ENCODE measurements at places on chromosomes 2 and 18.

GRCh38 chr2:60502144-60502543, 51.3 kb downstream of the BCL11A start:
- no peak for DNase-seq

- DNase-seq, result no peak
These were observed 94.0 kb downstream of the NYAP2 start for GRCh38 chr2:225493420-225494099.

- DNase-seq, result no peak
These were observed 55.3 kb upstream of the SETBP1 start for GRCh38 chr18:44625386-44625785.

GRCh38 chr2:240685771-240686371, 3.2 kb upstream of the AQP12B start:
- no peak for DNase-seq

DNA sequence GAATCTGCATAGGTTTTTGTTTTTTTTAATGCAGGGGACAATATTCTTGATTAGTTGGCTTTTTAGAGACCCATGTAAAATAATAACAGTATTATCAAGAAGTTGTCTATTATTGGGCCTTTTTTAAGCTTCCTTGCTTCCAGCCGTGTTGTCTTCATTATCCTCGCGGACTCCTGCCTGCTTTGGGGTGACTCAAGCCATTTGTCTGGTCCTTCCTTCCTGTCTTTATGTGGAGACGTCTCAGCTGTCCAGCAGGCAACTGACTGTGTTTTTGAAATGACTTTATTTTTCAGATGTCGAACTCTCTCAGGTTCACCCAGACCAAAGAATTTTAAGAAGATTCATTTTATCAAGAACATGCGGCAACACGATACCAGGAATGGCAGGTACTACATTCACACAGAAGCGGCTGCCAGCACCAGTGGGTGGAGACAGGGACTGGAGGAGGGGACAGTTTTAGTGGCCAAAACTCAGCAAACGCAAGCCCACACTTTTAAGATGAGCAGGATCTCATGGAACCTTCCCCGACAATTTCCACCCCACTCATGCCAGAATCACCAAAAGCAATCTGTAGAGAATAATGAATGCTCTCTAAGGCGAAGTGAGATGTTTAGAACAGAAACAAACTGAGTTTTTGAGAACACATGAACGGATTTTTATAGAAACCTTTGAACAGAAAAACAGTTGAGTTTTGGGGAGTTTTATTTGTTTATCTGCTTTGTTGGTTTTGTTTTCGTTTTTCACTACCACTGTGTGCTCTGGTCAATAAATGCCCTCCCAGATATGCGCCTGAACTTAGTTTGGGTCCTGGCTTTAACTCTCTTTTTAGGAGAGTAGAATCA, 59.1 kb downstream of the CABLES1 start:
- no peak for DNase-seq

DNA sequence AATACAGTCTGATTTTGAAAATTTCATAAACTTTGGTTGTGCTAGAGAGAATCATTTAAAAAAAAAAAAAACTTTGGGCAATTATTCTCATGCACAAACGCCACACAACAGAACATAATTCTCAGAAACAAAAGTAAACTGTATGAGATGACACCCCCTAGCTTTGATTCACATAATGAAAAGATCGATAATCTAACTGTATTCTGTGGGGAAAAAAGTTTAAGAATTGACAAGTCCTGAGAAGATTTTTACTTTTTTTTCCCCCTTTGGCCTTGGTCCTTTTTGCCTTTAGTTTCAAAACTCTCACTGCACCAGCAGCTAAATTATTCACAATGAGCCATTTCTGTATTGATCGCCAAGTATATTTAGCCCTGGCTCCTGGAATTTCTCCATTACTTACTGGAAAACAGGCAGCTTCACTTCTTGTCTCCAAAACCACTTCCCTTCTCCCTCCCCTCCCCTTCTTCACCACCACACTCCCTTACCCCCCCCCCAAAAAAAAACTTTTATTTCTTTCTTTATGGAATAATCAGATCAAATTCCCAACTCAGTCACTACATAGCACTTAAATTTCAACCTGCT, 2.0 kb downstream of the IKZF2 start:
- no peak for DNase-seq

DNA sequence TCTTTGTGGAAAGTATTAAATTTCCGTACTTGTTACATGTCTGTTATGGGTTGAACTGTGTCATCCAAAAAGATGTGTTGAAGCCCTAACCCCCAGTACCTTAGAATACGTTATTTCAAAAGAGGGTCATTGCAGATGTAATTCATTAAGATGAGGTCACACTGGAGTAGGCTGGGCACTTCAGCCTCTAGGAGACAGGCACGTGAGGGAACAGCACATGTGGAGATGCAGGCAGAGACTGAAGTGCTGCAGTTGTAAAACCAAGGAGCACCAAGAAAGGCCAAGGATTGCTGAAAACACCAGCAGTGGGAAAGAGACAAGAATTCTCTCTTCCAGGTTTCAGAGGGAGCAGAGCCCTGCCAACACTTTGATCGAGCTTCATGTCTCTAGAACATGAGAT, 4.6 kb upstream of the RHBDD1 start:
- DNase-seq, result no peak

- DNase-seq, result no peak
These were observed 94.1 kb downstream of the ANKRD44 start for GRCh38 chr2:197216361-197216979.

GRCh38 chr18:78071776-78072175, 822.1 kb downstream of the GALR1 start:
- DNase-seq, result no peak

GRCh38 chr2:179429597-179429996, 165.0 kb upstream of the SESTD1 start:
- DNase-seq, result no peak

GRCh38 chr18:53795610-53796009, 428.9 kb downstream of the MBD2 start:
- no peak for DNase-seq

DNA sequence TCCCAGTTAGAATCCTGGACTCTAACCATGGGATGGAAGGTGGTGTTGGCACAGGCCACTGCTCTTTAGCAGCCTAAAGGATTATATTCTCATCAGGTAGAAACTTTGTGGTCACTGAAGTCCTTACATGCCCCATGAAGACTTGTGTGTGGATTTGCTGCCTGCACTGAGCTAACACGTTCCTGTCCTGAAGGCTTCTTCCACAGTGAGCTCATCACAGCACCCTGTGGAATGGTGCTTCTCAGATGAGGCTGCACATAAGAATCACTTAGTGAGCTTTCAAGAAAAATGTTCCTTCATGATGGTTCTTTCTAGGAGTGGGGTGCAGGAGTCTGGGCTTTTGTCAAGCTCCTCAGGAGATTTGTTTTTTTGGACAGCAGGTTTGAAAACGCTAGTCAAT, 26.8 kb downstream of the STAMBP start:
- DNase-seq, result no peak

- DNase-seq, result no peak
These were observed 44.8 kb upstream of the UPP2 start for GRCh38 chr2:158056875-158057274.

GRCh38 chr2:20481798-20482405, 35.0 kb downstream of the RHOB start:
- no peak for DNase-seq

GRCh38 chr2:157393348-157393747, 50.5 kb downstream of the CYTIP start:
- DNase-seq, result no peak

- DNase-seq, result no peak
These were observed 292.5 kb downstream of the TNS1 start for GRCh38 chr2:217710211-217710765.

- DNase-seq, result no peak
These were observed 14.4 kb upstream of the EGR4 start for GRCh38 chr2:73307720-73308119.

- DNase-seq, result no peak
These were observed 6.3 kb downstream of the TNFAIP6 start for GRCh38 chr2:151363709-151364108.

- DNase-seq, result no peak
These were observed 961 bp downstream of the RBM43 start for GRCh38 chr2:151260573-151261230.

DNA sequence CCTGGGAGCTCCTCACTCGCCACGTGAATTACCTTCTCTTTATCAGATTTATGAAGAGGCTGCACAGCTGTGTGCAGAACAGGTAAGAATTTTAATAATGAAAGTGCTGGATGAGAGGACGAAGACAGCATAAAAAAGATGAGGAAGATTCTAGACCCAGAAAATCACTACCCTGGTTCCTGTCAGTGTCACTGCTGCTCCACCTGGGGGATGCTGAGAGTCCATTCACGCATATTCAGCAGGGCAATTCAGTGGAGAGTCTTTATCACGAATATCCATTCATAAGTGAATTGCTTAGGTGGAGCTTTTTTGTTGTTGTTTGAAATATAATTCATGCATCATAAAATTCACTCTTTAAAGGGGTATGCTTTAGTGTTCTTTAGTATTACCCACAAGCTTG, 52.0 kb downstream of the MRPL33 start:
- DNase-seq, result no peak

DNA sequence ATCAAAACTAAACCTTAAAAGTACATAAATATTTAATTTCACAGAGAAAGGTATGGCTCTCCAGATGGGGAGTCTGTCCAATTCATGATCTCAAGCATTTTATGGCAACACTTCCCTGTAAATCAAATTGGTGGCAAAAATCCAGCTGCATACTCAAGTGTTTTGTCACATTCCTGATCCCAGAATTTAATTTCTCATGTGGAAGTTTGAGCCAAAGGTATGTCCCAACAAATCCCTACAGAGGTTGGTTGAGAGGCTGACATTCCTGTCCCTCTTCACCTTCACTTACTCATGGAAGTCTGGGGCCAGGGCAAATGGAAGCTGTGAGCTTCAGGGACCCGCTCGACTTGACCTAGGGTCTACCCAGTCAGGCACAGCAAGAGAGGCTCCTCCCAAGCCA, 17.7 kb downstream of the KLF7 start:
- no peak for DNase-seq

DNA sequence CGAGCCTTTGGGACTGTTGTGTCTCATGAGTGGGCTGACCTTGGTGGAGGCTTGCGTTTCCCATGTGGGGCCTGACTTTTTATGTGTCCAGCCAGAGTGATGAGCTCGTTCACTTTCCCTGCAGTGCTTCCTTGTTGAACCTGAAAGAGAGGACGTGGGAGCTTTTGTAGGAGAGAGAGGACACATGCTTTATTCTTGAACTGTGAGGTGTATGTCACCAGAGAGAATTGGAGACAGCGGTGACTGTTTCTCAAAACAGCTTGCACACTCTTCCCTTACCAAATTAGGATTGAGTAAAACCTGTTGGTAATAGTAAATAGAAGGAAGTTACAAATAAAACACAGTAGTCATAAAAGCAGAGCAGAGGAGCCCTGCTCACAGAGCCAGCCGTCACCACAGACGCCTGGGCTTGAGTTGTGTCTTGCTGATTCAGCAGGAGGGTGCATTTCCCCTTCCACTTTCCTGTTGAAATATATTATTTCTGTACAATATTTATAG, 60.7 kb downstream of the INPP4A start:
- DNase-seq, result no peak

DNA sequence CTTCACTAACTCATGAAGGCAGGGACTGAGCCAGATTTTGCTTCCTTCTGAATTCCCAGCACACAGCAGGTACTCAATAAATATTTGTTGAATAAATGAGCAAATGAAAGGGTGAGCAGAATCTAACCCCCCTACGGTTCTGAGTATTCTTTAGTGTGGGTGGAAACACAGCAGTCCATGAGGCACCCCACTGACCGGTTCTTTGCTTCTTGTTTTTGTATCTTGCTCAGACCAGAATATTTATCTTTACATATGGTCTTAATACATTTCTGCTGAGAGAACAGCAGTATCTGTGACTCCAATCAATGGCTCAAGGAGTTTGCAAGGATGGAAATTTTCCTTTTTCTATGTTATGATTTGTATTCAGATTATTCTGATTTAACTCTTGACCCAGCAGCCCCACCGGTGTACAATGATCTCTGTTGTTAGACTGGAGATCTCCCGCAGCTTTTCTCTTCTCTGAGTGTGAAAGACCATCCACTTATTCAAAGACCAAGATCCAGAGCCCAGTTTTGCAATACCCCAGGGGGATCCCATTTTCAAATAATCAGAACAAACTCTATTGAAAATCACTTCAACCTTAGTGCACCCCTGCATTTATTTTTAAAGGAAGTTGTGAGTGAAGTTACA, 506.5 kb upstream of the TNP1 start:
- no peak for DNase-seq

DNA sequence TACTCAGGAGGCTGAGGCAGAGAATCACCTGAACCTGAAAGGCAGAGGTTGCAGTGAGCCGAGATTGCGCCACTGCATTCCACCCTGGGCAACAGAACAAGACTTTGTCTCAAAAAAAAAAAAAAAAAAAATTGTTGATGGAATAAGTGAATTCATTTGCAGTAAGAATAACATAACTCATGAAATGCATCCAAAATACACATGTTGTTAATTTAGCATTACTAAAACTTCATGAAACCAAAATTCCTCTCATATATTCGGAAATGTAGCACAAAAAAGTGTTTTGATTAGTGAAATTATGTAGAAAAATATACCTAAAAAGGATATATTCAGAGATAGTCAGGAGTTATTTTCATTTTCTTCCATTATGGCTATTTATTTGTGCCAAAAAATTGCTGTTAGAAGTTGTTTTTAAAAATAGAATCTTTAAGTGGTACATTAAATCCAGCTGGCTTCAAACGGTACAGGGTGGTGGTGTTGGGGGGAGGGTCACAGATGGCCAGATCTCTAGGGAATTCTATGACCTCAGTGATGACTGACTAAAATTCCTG, 78.2 kb upstream of the UGP2 start:
- no peak for DNase-seq

DNA sequence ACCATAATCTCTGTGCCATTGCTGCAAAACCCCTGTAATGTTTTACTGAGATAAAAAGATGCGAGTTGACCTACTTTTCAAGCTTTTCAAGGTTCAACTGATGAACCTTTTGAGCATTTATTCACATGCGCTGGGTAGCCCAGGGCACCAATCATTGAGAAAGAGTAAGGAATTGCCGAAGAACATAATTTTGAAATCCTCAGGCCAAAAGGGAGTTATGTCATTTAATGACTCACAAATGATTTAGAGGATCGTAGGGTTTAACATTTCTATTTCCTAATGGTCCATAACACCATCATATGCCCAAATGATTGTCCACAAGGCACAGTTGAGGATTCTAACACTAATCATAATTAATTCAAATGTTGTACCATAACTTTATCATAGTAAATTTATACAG, 20.2 kb upstream of the DLX1 start:
- no peak for DNase-seq

DNA sequence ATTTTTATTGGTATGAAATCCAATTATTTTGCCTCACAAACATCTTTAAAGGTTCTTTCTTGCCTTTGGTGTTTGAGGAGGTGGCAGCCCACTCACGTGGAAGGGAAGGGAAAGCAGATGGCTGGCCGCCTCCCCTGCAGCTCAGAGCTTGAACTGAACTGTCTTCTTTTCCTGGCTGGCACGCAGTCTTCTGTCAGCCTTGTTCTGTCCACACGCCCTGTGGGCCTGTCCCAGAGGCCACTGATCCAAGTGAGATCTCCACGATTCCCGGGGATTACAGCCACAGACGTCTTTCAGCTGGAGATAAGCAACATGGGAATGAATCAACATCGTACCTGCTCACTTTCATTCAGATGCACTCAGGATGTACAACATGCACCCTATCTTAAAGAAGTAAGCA, 73.3 kb downstream of the TMEM18 start:
- DNase-seq, result no peak
